ENCODE measurements at places on chromosomes 6 and 20.

- DNase-seq, result peak; percentile 11
These were observed 8.4 kb upstream of the ZBTB24 start for GRCh38 chr6:109491207-109491938.

GRCh38 chr20:62908971-62909791 lies 17.1 kb downstream of the DIDO1 start:
- no peak for DNase-seq

GRCh38 chr20:59864726-59865125 lies 68.7 kb downstream of the SYCP2 start:
- no peak for DNase-seq

DNA sequence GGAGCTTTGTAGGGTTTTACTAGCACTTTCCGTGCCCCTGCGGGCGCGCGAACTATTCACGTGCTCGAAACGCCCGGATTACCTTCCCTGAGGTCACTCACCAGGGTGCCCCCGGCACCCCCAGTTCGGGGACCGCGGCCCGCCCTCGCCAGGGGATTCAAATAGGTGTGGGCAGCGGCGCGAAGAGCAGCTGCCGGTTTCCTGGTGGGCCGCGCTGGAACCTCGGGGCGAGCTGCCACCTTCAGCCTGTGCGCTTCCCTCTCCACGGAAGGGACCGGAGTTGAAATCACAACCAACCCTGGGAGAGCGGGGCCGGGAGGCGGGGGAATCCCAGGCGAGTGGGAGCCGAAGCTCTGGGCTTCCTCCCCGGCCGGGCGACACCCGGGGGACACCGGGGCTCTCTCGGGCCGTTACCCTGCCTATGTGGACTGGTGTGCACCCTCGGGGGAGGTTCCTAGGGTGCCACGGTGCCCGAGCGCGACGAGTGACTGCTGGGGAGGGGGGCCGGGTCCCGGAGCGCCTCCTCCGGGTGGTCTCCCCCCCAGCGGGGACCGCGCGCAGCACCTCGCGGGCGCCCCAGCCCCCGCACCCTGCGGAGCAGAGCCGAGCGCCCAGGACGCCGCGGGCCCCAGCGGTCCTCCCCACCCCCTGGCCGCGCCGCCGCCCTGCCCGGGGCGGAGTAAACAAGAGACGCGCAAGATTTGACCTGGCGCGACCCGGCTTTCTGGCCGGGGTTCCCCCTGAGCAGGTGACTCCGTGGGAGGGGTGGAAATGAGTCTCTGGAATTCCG lies 2.1 kb upstream of the HIVEP2 start:
- peak; percentile 5 for DNase-seq
